ENCODE measurements at places on chromosomes 11 and 22.
A peak's percentile ranks its signal among the peaks of the same experiment; 100 is the strongest.

- no peak for DNase-seq
Measured at GRCh38 chr11:130728185-130729180, 187.8 kb downstream of the SNX19 start.

DNA sequence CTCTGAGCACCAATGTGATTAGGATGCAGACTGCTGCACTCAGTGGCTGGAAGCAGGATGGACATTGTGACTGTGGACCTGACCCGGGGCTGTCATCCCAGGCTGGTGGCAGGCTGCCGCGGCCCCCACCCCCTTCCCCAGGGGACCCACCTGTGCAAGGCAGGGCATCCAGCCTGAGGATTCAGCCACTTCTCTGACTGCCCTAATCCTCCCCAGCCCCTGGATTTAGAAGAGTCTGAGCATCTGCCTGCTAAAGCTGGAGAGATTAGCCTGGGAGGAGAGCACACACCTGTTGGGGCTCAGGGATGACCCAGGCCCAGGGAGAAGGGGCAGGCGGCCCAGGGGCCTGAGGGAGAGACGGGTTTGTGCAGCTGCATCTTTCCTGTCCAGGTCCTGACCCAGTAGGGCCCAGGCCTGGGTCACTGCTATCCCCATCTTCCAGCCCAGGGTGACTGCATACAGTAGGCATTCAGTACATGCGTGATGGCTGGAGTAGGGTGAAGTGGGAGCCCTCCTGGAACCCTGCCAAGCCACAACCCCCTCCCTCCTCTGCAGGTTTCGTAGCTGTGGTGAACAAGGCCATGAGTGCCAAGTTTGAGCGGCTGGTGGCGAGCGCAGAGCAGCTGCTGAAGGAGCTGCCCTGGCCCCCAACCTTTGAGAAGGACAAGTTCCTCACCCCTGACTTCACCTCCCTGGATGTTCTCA, 12.1 kb downstream of the DPP3 start:
- no peak for DNase-seq

- DNase-seq = no peak
Measured at GRCh38 chr11:12581923-12582322, 92.3 kb upstream of the TEAD1 start.

GRCh38 chr11:121654259-121654842, 201.6 kb upstream of the SORL1-AS1 start:
- peak; percentile 29 for DNase-seq

GRCh38 chr22:44572414-44573207, 74.6 kb upstream of the RTL6 start:
- no peak for DNase-seq

GRCh38 chr22:44913198-44913983, 96.4 kb downstream of the PHF21B start:
- no peak for DNase-seq

GRCh38 chr11:92302770-92303169, 78.2 kb downstream of the FAT3 start:
- DNase-seq = no peak

GRCh38 chr11:117795638-117796455, 1.2 kb downstream of the DSCAML1 start:
- DNase-seq = no peak

GRCh38 chr11:10480026-10480425, 25.0 kb downstream of the AMPD3 start:
- no peak for DNase-seq

- DNase-seq = peak; percentile 67
Measured at GRCh38 chr11:87290304-87290922, 252.7 kb downstream of the TMEM135 start.

GRCh38 chr22:35521358-35522224, 19.0 kb upstream of the RASD2 start:
- no peak for DNase-seq

DNA sequence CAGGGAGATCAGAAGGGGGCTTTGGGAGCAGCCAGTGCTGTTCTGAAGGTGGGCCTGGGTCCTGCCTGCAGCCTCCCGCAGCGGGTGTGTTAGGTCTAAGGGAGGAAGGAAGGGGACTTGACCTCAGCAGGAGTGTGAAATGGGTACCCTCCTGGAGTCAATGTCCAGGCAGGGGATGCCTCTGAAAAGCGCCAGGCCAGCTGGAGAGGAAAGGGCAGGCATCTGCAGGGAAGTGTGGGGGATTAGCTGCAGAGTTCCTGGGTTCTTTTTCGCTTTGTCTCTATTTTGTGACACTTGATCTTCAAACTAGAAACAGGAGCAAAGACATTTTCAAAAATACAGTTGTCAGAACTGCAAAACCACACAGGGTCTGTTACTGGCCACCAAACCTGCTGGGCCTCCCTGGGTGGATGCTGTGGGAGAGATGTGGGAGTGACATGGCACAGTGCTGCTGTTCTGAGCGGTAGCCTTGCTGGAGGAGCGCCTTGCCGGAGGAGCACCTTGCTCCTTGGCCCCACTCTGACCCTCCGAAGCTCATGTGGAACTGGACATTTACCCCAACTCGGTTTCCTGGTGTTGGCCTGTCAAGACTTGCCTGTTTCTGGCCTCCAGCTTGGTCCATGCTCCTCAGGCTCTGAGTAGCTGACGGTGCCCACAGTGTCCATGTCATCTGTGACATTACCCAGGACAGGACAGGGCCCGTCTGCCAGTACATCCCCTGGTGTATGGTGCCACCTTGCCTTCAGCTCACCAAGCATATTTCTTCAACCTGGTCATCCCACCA, 25.9 kb downstream of the MED15 start:
- DNase-seq = no peak

DNA sequence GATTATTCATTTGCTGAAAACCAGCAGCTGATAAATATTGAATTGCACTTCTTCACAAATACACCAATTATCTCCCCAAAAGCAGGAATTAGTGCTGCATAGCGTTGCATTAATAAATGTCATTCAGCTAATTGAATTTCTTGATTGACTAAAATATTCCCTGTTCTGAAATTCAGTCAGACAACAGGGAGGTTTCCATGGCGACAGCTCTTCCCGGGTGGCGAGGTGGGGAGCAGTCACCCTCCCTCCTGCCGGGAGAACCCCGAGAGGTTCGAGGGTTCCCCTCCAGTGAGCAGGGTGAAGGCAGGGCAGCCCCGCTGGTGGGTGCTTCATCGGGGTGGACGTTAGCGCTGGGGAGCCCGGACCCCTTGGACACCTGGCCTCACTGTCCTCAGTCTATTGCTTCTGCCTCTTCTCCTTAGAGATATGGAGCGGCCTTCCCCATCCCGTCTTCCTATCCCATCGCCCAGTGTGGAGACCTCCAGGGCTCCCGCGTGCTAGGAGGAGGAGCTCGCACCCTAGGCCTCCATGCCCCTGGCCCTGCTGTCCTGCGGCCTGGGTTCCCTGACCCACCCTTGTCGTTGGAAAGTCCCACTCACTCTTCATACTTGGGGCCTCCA, 983.5 kb downstream of the BRD1 start:
- no peak for DNase-seq

DNA sequence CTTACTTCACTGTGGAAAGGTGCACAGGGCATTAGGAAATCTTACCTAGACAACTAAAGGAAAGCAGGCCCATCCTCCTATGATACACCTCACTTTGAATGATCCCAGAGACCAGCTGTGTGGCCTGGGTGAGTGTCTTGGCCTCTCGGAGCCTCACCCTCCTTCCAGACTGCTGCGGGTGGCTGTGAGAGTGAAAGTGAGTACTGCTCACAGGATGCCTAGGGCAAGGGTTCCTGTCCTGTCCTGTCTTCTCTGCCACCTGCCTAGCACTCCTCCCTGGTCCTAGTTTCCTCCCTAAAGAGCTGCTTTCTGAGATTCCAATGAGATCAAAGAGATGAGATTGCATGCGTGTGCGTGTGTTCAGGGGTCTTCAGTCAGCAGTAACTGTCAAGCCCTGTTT, 19.5 kb upstream of the ADORA2A start:
- no peak for DNase-seq

DNA sequence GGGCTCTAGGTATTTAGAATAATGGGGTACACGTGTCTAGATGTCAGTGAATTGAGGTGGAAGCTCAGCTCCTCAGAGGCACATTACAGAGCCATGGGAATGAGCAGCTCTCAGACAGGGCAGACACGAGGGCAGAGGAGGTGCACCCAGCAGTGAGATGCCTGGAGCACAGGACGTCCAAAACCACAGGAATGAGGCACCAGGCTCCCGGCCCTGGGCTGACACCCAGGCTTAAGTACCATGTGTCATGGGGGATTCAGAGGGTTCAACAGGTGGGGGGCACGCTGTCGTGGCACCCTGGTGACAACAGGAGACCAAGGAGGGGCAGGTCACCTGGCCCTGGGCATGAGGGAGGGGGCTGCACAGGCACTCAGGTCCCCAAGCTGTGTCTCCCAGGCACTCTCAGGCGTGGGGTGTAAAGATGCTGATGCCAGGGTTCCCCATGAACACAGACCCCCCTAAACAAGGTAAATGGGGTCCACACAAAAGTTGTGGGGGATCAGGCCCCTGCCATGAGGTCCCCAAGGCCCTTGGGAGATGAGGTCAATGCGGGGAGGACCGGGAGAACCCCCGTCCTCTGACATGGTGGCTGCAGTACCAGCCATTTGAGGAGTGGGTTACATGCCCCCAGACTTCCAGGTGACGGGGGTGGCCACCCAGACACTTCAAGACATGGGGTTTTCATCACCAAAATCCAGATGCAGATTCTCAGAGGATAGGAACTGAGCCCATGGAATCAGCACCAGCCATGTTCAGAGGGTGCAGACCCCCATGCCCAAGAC, 5.6 kb upstream of the SYT8 start:
- no peak for DNase-seq

GRCh38 chr11:2897048-2897447, 11.5 kb upstream of the CDKN1C start:
- DNase-seq = no peak

DNA sequence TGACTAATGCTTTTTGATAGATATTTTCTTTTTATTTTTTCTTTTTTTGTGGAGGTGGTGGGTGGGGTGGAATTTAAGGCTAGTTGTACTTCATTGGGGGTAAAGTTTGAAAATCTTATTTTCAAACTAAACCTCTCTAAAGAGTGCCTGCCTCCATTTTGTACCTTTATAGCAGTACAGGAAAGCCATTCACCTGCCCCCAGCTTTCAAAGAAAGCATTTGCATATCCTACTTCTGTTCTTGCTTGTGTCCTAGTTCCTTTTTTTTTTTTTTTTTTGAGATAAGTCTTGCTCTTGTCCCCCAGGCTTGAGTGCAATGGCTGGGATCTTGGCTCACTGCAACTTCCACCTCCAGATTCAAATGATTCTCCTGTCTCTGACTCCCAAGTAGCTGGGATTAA, 766.2 kb upstream of the LRRC4C start:
- no peak for DNase-seq

DNA sequence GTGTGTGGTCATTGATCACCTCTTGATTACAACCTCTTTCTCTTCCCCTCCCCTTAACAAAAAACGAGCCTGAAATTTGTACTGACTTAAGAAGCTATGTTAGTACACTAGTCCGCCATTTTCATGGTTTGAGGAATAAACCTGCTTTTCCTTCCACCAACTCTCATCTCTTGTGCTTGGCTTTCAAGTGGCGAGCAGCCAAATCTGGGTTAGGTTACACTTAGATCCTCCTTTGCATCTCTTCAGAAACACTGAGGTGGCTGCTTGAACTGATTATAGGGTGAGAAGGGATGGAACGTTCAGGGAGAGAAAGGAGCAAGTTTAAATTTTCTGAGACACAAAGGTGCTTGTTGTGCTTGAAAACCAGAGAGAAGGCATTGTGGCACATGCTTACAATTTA, 2171.4 kb downstream of the LRRC4C start:
- no peak for DNase-seq

DNA sequence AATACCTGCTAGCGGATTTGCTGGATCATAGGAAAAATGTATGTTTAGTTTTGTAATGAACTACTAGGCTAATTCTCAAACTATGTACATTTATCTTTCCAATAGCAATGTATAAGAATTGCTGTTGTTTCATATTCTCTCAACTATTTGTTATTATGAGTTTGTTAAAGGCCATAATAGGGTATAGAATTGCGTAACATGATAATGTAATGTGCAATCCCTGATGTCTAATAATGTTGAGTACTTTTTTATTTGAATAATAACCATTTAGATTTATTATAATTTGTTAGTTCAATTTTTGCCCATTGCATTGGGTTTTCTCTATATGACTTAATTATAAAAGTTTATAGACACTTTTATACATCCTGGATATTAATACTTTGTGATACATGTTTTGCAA, 801.6 kb downstream of the LUZP2 start:
- DNase-seq = no peak

GRCh38 chr11:405323-405953, 9.4 kb downstream of the SIGIRR start:
- no peak for DNase-seq

DNA sequence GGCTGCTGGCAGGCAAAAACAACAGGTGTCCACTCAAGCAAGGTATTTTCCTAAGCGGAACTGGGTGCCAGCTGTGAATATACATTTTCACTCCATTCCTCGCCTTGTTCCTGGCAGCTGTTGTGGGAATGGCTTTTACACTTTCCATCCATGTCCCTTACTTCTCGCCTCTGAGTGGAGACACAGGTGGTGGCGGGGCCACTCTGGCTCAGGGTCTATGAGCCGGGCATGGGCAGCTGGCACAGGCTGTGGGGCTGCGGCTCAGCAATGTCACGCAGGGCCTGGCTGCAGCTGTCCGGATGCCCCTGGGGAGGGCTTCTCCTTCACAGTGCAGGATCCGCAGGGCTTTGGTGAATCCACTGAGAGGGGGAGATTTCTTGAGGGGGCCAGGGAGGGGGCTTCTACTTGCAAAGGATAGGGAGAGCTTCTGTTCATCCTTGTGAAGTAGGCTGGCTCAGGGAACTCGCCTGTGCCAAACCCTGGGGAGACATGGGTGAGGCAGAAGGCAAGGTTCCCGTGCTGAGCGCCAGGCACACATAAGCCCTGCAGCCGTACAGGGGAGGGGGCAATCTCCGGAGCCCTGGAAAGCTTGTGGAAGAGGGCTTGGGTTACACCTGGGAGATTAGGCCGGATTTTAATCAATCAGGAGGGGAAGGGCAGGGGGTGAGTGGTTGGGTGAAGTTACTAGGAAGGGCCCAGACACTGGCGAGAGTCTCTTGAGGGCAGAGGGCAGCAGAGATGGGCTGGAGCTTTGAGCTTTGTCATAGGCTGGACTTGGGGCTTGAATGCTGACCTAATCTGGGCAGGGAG, 45.7 kb downstream of the KCNQ1OT1 start:
- no peak for DNase-seq

Measured in HAP-1 (cell line).